ENCODE measurements at places on chromosomes 11 and 22.

DNA sequence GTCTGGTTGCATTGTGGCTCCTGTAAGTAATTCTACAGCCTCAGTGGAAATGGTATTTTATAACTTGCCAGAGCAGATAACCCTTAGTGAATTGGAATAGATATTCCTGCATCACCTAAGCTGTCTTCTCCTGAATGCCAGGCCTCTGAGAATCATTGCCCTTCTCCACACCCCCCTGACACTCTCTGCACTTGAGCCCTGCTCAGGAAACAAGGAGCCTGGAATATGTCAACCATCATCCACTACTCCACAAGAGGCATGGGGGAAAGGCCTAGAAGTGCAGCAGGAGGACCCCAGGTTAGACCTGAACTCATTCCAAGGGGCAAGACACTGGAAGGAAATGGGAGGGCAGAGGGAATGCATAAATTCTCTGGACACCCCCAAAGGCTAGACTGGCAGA, 72.4 kb downstream of the DSCAML1 start:
- no peak for DNase-seq

GRCh38 chr11:9139628-9140357, 48.4 kb upstream of the SCUBE2 start:
- no peak for DNase-seq

- DNase-seq = no peak
Observed at GRCh38 chr11:37333345-37333744, 735.3 kb upstream of the RAG2 start.

DNA sequence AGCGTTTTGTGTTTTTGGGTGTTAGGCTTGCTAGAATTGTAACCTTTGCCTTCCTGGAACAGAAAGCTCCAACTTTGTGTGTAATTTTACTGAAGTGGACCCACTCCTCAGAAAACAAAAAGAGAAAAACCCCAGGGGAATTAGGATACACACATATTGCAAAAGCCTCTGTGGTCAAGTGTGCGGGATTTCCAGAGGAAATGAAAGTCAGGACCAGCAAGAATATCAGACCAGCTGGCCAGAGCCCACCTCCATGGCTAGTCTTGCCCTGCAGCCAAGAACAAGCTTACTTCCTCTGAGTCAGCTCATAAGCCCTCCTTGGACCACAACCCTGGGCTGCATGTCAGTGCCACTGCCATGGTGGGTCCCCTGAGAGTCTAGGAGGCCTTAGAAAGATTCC, 37.0 kb upstream of the FTH1 start:
- DNase-seq = no peak

GRCh38 chr11:46898396-46899095, 19.8 kb downstream of the LRP4 start:
- DNase-seq = no peak

GRCh38 chr11:23711981-23712380, 784.9 kb upstream of the LUZP2 start:
- no peak for DNase-seq

DNA sequence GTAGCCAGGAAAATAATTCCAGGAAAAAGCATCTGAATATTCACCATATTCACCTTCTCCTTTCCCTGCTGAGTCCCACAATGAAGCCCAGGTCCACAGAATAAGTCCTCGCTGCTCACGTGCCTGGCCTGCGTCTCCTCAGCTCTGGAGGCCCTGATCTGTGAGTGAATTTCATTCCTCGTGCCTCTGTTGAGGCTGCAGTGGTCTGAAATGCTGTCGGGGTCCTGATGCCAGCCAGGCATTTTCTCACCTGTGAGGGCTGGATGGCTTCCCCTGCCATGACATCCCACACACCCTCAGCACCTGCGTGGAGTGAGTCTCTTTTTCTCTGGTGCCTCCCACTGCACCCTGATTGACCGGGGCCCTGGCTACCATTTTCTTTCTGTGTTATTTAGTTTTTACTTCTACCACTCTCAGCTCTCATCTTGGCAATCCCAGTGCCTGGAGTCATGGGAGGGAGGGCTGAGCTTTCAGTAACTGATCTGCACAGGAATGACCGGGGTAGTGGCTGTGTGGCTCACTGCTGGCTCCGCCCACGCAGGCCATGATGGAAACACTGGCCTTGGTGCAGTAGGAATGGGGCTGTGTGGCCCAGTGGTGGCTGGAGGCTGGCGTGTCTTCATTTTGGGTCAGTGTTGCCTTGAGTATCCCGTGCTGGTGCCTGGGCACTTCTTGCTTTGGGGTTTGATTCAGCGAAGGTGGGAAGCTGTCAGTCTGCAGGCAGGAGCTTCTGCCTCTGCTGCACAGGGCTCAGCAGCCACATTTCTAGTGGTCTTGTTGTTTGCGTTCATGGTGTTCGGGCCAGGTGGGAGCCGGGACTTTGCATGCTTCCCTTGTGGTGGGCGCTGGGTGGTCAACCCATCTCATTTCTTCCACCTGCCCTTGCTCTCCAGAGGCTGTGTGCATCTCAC, 807.2 kb downstream of the TBC1D22A start:
- DNase-seq = no peak

DNA sequence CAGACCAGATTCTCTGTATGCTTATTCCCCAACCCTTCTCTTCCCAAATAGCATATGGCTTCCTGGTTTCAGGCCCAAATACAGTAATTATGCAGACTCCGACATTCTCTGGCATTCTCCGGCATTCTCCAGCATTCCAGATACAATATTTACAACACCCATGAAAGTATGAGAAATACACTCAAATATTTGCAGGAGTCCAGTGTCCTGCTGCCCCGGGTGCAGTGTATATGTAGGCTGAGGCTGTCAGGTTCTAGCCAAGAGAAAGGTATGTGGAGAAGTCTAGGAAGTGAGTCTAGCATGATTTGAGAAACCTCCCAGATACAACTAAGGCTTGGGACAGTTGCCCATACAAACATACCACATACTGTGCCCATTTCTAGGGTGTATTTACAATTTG, 160.7 kb downstream of the SOX6 start:
- DNase-seq = peak; percentile 31

- DNase-seq = no peak
Observed at GRCh38 chr11:114219559-114220349, 76.4 kb upstream of the NNMT start.

DNA sequence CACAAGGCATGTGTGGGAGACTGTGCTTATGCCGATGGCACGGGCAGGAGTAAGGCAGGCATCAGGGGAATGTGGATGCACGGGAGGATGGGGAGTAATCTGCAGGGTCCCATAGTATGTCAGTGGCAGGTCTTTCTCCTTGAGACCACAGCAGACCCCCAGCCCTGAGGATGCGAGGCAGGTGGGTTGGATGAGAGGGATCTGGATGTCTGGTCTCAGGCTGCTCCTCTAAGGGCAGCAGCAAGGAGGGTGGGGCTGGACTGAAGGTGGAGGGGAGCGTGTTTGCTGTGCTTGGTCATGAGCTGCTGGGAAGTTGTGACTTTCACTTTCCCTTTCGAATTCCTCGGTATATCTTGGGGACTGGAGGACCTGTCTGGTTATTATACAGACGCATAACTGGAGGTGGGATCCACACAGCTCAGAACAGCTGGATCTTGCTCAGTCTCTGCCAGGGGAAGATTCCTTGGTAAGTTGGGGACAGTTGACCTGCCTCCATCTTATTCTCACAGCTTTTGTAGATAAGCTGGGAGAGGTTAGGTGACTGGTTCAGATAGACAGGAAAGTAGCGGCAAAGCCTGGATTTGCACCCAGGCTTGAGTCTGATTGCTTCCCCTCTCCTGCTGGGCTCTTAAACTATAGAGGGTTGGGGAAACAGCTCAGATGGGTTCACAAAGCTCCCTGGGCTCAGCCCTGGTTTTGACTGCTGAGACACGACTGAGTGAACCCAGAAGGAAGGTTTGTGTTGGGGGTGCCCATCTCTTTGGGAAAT, at the start of gene APOL1:
TSS of gene APOL1 (plus strand) at position 380 of the 769 bp plus-strand sequence. CDS start 1,823 bp downstream, outside the sequence.
- no peak for DNase-seq

DNA sequence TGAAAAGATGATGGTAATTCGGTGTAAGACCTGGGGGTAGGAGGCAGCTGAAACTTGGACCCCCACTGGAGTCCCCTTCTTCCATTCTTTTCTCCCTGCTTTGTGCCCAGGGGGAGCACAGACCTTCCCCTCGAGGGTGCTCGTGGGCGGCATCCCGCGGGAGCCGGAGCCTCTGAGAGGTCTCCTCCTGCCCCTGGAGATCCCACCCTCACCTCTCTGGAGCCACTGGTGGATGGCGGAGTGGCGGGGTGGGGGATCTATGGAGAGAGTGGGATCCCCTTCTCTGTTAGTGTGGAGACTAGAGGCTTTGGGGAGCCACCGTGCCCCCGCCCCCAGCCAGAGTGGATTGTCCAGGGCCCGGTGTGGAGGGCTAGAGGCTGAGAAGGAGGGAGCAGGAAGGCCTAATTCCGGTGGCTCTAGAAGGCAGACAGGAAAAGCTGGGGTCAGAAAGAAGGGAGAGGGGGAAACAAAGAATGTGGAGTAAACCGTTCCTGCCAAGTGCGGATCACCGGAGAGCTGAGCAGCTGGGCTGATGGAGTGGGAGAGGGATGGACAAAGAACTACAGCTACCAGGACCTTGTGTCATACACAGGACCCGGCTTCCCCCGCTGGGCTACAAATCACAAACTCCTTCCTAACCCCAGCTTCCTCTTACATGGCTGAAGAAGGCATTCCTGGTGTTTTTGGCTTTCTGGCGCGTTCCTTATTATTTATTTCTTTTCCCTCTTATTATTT, 41.9 kb downstream of the KCNJ1 start:
- DNase-seq = no peak

- DNase-seq = no peak
Observed at GRCh38 chr11:134101282-134101681, 32.4 kb downstream of the JAM3 start.

- DNase-seq = no peak
Observed at GRCh38 chr22:33920197-33920540, at the start of gene LARGE1. Gene LARGE1, minus strand, starts transcription at chr22:33920476.

DNA sequence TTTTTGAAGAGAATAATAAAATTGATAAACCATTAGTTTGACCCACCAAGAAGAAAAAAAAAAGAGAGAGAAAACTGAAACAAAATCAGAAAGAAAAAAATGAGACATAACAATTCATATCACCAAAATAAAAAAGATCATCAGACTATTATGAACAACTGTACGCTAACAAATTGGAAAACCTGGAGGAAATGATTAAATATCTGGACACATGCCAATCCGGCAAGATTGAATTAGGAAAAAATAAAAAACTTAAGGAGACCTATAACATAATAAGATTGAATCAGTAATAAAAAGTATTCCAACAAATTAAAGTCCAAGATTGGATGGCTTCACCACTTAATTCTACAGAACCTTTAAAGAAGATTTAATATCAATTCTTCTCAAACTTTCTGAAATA, 136.7 kb downstream of the CASP12 start:
- no peak for DNase-seq

DNA sequence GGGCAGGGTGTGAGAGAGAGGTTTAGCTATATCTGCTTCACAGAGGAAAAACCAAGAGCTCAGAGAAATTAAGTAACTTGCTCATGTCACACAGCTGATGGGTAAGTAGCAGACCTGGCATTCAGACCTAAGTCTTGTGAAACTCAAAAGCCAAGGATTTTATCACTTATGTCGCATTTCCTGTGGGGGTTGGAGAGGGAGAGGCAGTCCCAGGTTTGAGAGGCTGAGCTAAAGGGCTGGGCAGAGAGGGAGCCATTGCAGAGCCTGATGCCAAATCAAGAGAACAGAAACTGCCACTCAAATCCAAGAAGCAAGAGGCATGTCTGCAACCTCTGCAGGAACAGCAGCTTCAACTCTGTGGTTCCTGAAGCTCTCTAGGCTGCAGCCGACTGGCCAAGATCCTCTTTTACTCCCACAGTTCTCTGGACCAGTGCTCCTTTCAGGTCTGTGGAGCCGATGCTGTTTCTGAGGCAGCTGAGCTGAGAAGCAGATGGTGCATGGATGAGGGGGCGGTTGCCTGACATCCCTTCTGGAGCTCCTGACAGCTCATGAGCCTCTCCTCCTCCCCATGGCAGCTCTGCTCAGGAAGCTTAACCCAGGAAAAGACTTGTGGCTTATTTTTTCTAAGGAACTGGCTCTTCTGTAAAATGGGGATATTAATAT, 47.6 kb upstream of the NAV2 start:
- no peak for DNase-seq

- DNase-seq = no peak
Observed at GRCh38 chr22:43819421-43819921, 7.4 kb upstream of the EFCAB6 start.

DNA sequence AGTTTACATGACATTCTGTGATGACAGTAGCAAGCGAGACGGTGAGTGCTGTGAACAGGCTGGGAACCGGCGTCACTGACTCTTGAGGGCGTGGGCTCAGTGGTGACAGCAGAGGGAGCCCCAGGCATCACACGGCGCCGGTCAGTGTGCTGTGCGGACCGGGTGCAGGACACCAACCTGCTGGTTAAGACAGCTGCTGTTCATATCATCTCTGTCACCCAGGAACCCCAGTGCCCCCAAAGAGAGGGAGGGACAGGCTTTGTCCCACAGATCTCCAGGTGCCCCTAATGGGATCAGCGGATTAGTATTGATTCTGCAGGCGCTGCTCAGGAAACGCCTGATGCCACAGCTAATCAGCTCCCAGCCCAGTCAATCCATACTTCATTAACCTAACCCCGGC, 18.4 kb downstream of the B3GAT1 start:
- no peak for DNase-seq

DNA sequence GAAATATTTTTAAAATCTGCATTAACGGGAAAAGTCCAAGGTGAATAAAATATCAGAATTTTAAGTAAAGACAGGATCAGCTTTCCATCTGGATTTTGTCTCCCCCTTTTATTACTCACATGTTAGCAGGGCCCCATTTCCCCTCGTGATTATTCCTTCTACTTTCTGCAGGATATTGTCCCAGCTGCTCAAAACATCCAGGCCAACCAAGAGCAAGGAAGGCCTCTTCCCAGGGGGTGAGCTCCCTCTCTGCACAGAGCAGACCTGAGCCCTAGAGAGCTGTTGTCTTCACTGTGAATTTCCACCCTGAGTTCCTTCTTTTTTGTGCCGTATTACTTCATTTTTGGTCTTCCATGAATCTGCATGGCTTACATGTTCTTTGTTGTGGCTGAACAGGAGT, 3.7 kb upstream of the TMPRSS13 start:
- DNase-seq = no peak

All from GM04503 (cell line).